ENCODE measurements at places on chromosomes 16 and 17.
A peak's percentile ranks its signal among the peaks of the same experiment; 100 is the strongest.

DNA sequence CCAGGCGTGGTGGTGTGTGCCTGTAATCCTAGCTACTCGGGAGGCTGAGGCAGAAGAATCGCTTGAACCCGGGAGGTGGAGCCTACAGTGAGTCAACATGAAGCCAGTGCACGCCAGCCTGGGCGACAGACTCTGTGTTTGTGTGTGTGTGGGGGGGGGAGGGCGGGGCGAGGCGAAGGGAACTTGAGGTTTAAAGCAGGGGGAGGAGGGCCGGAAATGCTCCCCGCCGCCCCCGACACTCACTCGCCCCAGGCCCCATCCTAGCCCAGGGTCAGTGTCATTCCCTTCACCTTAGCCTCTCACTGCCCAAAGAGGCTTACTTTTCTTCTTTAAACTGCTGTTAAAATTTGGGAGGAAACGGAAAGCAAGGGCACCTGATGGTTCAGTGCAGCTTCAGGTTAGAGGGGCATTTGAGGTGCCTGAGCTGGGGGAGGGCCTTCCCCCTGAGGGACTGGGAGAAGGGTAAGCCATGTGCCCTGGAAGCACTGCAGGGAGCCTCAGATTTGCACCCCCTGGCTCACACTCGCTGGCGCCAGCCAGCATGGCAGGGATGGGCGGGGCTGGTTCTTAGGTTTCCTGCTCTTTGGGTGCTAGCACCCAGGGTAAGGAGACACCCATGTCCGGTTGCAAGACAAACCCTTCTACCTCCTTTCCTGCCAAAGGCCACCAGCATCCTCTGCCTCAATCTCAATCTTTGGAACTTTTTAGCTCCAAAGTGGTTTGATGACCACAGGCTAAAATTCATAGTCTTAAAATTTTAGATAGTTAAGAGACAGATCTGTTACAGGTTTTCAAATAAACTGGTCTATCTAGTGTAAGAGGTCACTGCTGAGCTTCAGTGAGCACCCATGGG, 2.2 kb upstream of the LIMD2 start:
- no peak for DNase-seq

DNA sequence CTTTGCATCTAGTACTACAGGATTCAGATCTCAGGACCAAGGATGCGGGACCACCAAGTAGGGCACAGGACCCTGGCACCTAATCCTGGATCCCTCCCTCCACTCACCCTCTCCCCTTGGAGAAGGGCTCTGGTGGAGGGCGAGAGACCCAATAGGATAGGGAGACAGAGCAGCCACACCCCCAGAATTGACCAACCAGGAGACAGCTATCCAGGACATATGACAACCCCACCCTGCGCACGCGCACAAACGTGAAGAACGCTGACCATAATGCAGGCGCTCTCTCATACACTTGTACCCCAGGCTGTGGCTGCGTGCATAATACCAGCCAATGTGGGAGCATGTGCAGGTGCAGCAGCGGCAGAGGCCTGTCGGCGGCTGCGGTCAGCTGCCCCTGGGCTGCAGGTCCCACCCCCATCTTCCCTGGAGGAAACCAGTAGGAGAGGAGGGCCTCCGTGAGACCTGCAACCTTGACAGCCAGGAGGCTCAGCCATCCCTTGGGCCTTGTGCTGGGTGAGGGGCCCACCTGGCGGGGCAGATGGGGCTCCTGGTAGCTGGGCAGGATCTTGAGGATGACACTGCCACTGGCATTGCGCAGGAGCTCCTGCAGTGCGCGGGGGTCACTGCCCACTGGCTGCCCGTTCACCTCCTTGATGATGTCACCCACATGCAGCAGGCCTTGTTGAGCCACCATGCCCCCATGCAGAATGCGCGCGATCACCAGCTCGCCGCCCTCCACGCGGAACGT, 25.4 kb downstream of the MPP2 start:
- DNase-seq: no peak

DNA sequence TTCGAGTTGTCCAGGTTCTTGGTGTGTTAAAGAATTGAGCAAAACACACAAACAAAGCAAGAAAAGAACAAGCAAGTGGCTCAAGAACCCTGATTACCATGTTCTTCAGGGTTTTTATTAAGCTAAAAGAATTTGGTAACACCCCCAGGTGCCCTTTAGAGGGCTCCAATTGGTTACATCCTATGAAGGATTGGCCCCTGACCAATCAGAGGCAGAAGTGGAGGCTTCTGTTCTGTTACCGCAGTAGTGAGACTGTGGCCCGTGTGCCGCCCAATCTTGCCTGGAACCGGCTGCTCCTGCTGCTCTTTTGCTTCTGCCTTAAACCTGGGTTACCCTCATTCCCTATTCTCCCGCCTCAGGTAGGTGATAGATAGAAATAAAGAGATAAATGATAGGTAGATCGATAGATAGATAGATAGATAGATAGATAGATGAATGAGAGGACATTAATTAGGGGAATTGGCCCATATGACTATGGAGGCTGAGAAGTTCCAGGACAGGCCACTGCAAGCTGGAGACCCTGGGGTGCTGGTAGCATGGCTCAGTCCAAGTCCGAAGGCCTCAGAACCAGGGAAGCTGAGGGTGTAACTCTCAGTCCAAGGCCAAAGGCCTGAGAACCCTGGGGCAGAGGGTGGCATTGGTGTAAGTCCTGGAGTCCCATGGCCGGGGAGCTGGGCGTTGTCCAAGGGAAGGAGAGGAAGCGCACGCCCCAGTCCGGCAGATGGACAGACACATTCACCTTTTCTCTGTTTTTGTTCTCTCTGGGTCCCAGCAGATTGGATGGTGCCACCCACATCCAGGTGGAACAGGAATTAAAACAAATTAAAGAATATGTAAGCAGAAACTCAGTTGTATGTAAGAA, 3.5 kb upstream of the CA5A start:
- DNase-seq: no peak

DNA sequence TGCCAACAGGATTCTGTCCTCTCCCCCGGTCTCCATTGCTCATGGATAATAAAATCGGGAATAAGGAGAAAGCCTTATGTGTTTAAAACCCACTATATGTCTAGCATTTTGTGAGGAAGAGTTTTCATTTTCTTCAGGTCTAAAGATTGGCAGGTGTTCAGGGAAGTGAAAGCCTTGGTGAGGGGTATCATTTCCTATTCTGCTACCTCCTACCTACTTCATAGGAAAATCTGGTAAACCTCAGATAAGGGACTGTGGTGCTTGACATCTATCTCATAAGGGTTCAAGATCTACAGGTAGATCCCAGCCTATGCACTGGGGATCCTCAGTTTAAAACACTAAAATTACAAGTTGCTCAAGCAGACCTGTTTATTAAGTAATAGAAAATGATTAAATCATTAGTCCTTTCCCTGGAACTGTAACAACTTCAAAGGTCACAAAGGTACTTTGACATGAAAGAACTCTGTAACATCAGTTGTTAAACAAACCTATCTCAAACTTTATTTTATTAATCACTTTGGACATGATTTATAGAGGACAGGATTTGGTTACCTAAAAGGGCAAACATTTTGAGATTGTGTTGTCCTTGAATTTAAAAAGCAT, 6.5 kb downstream of the MOSMO start:
- no peak for DNase-seq

- DNase-seq: peak; percentile 87
Observed at GRCh38 chr16:86664522-86665318, 86.4 kb downstream of the FOXL1 start.

- no peak for DNase-seq
Observed at GRCh38 chr16:85984947-85985451, 86.0 kb downstream of the IRF8 start.

DNA sequence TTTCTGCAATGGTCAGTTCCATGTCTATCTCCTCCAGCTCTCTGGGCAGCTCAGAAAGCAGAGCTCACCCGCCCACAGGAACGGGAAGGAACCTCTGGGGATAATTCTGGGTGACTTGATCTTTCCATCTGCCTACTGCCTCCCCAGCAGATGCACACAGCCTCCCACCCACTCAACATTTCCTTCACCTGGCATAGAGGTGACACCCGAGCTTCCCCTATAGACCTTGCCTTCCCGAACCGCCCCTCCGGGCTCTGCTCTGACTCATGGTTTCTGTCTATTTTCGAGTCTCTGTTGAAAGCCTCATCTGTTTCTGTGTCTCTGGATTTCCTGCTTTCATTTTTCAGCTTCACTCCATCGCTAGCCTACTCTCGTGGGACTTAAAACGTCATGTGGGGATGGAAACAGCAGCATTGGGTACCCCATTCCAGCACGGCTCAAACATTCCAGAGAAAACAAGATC, 11.4 kb downstream of the GGA3 start:
- peak; percentile 74 for DNase-seq

DNA sequence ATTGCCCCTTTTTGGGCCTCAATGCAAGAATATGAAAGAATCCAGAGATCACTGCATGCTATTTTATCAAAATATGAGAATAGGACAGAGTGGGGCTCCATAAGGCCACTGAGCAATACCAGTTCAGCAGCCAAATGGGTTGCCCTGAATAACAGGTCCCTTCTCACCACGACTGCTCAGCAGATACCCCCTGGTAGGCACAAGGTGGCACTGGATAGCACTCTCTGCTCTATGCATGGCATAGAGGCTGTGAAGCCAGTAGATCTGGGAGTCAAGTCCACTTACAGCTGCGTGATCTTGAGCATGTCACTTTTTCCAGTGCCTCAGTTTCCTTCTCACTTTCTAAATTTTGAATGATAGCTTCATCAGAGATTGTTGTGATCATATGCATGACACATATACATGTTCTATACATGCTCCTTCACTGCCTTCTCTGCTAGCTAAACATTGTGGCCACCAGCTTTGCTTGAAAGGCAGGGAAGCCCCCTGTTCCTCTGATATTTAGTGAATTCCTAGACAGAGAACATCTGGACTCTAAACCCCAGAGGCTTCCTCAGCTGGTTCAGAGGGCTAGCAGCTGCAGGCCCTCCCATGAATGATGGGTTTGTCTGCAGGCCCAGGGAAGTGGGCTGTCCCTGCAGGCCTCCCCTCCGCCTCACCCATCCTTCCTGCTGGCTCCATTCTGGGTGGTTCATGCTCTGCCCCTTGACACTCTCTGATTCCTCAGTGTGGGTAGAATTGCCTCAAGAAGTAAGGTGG, 84.9 kb upstream of the ASIC2 start:
- DNase-seq: no peak

DNA sequence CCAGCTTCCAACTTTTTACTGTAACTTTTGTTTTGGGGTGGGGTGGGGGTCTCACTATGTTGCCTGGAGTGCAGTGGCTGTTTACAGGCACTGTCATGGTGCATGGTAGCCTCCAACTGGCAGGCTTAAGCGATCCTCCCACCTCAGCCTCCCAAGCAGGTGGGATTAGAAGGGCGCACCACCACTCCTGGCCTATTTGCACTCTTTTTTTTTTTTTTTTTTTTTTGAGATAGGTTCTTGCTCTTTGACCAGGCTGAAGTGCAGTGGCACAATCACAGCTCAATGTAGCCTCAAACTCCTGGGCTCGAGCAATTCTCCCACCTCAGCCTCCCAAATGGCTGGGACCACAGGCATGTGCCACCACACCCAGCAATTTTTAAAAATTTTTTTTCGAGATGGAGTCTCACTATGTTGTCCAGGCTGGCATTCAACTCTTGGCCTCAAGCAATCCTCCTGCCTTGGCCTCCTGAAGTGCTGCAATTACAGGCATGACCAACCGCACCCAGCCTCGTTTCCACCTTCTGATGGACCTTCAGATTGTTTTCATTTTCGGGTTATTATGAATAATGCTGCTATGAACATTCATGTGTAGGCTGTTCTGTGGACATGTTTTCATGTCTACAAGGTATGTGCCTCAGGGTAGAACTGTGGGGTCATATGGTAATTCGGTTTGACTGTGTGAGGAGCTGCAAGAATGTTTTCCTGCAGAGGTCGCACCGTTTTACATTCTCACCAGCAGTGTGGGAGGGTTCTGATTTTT, 10.9 kb downstream of the TRAP1 start:
- DNase-seq: no peak
